K562 (cell line): ENCODE measurements at places on chromosomes 4 and X. TPM values are rescaled to one million over a fixed set of nuclear protein-coding genes. Genes with fewer than 3 reads are reported as not detected.
A peak's percentile ranks its signal among the peaks of the same experiment; 100 is the strongest.

The GPR82 gene
- polyA plus RNA-seq = not detected in 2 replicates

The GPRASP1 gene
- 0.16 and 0.40 TPM in 2 replicates for polyA plus RNA-seq

GRCh38 chrX:47184486-47184885 is 9.1 kb upstream of the UBA1 start:
- DNase-seq = no peak

- no peak for DNase-seq
These were observed 20.1 kb downstream of the SPON2 start for GRCh38 chr4:1152290-1152689.

DNA sequence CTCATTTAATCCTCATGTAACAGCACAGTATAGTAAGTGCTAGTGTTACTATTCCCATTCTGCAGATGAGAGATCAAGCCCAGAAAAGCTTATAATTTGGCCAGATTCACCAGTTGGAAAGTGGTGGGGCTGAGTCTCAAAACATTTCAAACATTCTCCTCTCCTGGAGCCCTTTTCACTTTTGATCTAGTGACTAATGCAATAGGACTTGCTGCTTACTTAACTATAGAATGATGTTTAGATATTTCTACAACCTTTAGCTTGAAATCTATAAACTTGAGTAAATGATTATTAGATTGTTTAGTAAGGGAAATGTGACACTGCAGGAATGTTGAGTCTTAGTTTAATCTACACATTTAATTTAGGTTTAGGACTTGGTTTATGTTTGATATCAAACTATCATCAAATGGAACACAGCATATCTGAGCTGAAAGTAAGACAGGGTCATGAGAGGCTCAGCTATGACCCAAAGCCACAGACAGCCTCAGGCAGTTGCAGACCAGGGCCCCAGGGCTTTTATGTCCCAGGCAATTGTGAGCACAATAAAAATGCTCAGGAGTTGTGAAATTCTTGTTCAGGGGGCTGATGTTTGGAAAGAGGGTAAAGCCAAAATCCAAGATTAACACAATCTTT is 199.5 kb upstream of the HS3ST1 start:
- DNase-seq = no peak

- no peak for DNase-seq
These were observed 23.5 kb downstream of the GAB3 start for GRCh38 chrX:154727418-154727817.

The AMMECR1 gene
- polyA plus RNA-seq = 17.9 and 18.6 TPM in 2 replicates

The MSX1 gene
- 6.0 and 8.3 TPM in 2 replicates for polyA plus RNA-seq

DNA sequence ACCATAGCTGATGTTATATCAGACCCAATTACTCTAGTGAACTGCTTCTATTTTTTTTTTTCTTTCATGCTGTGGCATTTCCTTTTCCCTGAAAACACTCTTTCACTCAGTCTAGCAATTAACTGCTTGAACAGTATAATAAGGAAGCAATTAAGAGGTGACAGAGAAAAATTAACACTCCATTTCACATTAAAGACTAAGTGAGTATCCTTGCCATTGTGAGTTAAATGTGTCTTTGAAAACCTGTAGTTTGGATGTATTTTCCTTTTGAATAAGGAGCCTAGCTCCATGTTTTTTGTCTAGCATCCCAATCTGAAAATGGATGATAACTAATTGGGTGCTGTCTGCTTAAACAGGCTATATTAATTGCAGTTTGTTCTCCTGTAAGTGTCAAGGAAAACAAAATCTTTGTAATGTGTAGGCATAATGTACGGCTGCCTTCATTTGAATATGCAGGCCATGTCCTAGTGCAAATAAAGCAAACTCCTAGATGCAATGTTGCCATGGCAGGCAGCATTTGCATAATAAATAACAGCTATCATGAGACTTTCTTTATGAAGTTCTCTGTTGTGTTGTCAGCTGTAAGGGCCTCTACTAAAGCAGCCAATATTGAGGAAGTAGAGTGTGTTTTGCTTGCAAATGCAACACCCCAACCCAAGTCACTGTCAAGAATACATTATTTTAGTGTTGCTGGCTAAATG is 416.7 kb downstream of the ZIC3 start:
- DNase-seq = no peak

The GRIA2 gene
- polyA plus RNA-seq = 1.1 TPM in 1 of 2 replicates, not detected in the other

DNA sequence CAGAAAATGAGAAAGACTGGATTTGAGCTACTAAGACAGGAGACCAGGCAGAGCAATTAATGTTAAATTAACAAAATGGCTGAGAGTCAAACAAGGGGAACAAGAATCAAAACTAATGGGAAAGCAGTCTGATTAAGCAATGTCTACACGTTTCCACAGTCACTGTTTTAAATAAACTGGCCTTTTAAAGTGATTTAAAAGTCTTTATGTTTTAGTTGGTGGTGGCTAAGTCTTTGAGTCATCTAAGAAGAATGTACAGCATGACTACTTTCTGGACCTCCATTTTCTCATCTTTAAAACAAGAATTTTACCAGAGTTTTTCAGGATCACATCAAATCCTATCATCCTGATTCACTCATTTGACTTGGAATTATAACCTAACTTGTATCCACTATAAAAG is 233.8 kb downstream of the ENOX2 start:
- no peak for DNase-seq

GRCh38 chr4:102640669-102641068 is 120.1 kb downstream of the MANBA start:
- DNase-seq = no peak

- DNase-seq = no peak
These were observed 88.8 kb downstream of the DCLK2 start for GRCh38 chr4:150167054-150167453.

The CTAG1B gene
- polyA plus RNA-seq = not detected in 2 replicates

GRCh38 chr4:126375462-126376054 is 1060.8 kb downstream of the FAT4 start:
- no peak for DNase-seq

The IBSP gene
- not detected in 2 replicates for polyA plus RNA-seq

DNA sequence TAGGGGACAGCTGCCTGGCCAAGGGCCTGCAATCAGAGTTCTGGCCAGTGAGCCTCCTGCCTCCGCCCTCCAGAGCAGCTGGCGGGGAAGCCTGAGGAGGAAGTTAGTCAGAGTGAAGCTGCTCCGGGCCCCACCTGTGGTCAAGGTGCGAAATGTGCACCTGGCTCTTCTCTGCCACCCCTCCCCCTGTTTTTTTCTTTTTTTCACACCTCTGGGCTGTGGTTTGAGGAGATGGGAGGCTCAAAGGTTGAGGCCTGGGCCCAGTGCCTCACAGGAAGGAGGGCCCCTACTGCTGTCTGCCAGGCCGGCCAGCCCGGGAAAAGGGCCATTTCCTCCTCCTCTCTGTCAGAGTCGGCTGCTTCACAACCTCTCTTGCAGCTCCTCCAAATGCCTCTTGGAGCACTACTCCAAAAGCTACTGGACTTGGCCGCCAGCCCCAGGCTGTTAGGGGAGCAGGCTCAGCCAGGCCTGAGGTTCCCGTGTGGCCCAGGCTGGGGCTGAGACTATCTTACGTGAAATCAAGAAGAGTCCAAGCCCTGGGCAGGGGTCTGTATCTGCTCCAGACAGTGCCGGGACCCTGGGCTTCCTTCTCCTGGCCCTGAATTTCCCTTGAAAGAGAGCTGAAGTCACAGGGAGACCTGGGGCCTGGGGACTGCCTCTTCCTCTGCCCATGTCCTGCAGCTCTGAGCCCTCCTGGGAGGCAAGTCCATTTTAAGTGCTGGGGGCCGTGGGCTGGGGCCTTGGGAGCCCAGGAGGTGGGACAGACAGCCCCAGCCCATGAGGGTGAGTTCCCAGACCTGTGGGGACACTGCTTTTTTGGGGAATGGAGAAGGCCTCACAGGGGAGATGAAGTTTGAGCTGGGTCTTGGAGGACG is 4.5 kb upstream of the CXCR3 start:
- peak; percentile 34 for DNase-seq

GRCh38 chrX:70998411-70999027 is 67.6 kb upstream of the SLC7A3 start:
- no peak for DNase-seq

DNA sequence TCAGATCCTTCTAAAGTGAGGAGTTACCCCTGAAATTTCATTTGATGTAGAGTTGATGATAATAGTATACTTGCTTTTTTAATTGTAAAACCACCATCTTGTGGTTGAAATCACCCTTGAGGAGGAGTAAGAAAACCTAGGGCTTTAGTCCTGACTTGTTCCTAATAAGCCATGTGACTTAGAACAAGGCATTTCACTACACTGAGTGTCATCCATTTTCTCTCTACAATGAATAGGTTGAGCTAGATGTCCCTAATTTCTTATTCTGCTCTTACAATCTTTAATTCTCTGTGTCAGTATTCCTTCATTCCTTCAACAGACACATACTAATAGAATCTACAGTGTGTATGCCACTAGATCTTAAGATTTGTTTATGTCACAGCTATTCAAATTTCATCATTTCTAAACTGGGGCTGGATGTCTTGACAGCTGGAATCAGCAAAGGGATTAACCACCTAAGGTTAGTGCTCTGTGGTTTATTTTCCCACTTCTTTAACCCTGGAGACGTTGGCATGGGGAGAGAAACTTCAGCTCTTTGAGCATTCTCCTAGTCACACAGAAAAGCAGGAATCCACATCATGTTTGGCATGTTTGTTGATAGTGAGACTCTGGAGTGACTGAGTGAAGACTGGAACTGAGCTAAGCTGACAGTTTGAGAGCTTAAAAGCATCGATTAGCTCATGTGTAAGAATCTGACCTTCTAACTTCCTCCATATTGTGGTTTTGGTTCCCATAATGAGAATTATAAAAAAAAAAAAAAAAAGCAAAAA is 246.3 kb downstream of the NDST4 start:
- no peak for DNase-seq

- DNase-seq = no peak
These were observed 291.1 kb downstream of the TRIML1 start for GRCh38 chr4:188430384-188430783.

The CYSLTR1 gene
- polyA plus RNA-seq = not detected in 2 replicates
